Stimulated activated CD4-positive, alpha-beta T cell treated with anti-CD3 and anti-CD28 coated beads, TNF-alpha, amount 100 ng/mL, for 24 hours (primary cell): ENCODE measurements at places on chromosomes 7 and 10.

- no peak for DNase-seq
These were observed 211.7 kb downstream of the SUGCT start for GRCh38 chr7:40346554-40346953.

GRCh38 chr10:70843776-70844489, 28.2 kb downstream of the SGPL1 start:
- no peak for DNase-seq

DNA sequence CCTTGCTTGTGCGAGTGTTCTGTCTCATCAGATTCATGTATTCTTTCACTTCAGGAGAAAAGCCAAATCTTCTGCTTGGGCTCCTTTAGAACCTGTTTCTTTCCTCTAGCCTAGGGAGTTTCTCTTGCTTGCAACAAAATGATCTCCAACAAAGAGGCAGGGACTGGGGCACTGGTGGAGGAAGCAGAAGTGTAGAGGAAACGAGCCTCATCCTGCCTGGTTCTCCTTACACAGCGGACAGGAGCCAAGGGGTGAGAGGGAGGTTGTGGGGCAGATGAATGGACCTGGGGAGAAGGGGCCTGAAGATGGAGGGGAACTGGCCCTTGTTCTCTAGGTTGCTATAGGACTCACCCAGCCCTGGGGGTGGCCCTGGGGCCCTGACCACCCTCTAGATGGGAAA, 141.1 kb downstream of the PKD1L1 start:
- DNase-seq, result no peak

DNA sequence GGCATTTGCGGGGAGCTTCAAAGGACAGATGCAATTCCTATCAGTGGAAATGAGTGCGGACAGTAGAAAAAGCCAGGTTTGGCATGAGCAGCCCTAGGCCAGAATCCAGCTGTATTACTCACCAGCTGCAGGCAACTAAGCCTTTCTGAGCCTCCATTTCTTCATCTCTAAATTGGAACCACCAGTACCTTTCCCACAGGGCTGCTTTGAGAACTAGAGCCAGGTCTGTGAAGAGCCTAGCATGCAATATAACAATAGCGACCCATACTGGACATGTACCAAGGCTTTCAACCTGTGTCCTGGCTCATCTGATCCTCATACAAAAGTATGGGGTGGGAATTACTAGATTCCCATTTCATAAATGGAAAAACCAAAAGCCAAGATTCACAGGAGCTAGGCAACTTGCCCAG, 101.0 kb downstream of the GSAP start:
- DNase-seq, result no peak

DNA sequence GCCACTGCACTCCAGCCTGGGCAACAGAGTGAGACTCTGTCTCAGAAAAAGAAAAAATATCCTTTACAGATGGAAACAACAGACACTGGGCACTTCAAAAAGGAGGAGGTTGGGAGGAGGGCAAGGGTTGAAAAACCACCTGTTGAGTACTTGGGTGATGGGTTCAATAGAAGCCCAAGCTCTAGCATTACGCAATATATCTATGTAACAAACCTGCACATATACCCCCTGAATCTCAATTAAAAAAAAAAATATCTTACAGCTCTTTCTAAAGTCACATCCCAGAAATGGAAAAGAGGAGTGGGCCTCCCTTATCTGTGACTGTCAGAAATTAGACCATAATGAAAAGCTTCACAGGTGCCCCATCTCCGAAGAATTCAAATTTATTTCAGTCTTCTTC, 12.1 kb downstream of the VIM start:
- DNase-seq, result no peak

DNA sequence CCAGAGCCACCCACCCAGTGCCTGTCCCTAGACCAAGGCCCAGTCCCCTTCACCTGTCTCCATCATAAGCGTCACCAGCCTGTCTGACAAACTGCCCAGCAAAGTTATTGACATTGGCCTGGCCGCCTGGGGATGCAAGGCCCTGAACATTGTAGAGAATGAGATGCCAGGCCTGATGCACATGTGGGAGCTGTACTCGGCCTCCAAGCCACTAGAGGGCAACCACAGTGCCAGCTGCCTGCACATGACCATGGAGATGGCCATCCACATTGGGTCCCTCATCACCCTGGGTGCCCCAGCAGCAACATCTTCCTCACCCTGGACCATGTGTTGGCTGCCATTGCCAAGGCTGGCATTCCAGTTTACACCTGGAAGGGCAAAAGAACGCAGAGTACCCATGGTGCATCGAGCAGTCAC, 63.7 kb upstream of the ANTXRL start:
- peak; percentile 24 for DNase-seq

GRCh38 chr7:131404226-131404911, 76.7 kb downstream of the MKLN1 start:
- no peak for DNase-seq

- DNase-seq, result no peak
These were observed 43.2 kb upstream of the TES start for GRCh38 chr7:116167177-116167576.

DNA sequence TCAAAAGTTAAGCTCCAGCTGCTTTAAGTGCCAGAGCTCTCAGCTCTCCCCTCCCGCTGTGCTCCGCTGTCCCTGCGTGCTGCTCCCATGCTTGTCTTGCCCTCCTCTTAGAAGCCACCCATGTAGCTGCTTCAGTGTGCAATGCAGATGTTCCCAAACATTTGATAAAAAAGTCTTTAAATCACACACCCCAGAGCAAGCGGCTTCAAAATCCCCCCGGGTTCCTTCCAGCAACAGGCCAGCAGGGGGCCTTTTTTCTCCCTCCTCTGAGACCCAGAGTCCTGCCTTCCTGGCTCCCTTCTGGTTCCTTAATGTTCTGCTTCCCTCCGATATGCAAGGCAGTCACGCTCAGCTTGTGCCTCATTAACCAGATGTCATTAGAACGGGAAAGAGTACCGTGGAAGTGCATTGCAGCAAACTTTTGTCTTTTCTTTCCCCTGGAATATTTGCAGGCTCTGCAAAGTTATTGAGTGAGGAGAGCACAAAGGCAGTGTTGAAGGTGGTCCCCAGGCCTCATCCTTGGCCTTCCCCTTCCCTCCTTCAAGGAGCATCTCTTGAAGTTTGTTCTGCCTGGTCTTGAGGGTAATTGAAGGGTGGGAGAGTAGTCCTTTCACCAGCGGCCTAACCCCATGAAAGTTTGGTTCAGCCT, 25.5 kb downstream of the LDB3 start:
- no peak for DNase-seq

- no peak for DNase-seq
These were observed 836.1 kb upstream of the KCND2 start for GRCh38 chr7:119436882-119437281.

DNA sequence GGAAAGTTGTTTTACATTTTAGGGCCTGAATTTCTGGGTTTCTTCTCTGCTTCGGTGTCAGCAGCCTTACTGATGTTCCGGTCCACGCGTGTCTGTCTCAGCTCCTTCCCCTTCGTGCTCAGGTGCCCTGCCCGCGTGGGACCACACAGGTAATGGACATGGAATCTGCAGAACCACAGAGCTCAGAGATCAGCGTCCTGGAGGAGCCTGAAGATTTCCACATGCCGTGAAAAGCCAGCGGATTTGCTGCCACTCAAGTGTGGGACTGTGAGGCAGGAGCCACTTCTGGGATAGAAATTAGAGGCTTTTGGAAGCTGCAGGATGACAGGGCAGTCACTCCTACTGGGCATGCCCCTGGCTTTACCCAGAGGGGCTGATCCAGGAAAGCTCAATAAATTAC, 666.1 kb upstream of the FOXK1 start:
- DNase-seq, result no peak

GRCh38 chr10:61397175-61397986, 55.8 kb downstream of the TMEM26 start:
- no peak for DNase-seq

GRCh38 chr10:109974504-109975191, 33.1 kb upstream of the ADD3 start:
- DNase-seq, result no peak

DNA sequence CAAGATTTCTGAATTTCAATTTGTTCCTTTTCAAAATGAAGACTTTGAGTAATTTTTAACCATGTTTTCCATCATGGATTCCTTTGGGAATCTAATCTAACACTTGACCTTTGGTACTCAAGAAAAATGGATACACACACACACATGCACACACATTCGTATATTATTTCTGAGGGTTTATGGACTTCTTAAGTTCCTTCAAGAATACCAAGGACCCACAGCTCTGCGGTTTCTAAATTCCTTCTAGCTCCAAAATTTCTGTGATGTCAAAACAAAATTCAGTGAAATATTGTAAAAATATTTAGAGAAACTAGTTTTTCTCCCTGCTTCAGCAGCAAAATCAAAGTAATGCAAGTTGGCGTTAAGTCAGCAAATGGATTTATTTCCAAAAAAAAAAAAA, 98.3 kb upstream of the FAM13C start:
- no peak for DNase-seq

- DNase-seq, result no peak
These were observed 2.2 kb downstream of the RAB18 start for GRCh38 chr10:27506280-27506679.

DNA sequence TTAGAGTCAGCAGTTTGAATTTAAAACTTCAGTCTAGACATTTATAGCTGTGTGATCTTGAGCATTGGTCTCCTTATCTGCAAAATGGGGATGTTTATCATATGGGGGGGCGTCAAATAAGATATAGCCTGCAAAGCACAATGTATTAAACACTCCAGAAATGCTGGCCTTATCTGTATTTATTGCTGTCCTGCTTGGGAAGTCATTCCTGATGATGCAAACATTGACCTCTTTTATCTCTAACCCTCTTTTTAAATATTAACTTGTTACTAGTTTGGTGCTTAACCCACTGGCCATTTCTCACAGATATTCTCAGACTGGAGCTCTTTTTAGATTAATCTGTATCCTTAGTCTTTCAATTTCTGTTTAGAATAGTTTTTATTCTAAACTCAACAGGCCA, 13.2 kb downstream of the MRPS33 start:
- DNase-seq, result no peak

DNA sequence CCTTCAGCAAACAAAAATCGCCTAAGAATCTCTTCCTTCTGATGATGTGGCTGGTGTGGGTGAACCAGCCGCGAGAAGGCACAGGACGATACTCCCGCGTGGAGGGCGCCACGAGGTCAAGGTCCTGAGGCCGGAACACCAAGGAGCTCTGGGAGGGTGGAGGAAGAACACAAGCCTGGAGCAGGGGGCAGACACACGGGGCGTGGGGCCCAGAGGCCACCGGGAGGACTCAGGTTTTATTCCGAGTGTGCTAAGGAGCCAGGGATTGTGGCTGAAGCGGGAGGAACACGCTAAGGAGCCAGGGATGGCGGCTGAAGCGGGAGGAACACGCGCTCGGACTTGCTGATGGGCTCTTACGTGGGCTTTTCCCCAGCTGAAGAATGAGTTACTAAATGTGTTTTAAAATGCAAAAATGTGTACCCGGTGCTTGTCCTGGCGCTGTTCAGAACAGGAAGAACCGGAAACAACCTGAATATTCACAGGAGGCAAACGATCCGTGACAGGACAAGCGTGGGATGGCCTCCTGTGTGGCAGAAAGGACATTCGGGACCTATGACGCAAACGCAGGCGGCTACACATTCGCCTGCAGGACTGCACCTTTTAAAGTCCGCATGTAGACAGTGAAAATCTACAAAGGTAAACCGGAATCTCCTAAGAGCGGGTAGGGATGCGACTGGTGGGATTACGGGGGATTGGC, 64.0 kb downstream of the MAD1L1 start:
- DNase-seq, result no peak

DNA sequence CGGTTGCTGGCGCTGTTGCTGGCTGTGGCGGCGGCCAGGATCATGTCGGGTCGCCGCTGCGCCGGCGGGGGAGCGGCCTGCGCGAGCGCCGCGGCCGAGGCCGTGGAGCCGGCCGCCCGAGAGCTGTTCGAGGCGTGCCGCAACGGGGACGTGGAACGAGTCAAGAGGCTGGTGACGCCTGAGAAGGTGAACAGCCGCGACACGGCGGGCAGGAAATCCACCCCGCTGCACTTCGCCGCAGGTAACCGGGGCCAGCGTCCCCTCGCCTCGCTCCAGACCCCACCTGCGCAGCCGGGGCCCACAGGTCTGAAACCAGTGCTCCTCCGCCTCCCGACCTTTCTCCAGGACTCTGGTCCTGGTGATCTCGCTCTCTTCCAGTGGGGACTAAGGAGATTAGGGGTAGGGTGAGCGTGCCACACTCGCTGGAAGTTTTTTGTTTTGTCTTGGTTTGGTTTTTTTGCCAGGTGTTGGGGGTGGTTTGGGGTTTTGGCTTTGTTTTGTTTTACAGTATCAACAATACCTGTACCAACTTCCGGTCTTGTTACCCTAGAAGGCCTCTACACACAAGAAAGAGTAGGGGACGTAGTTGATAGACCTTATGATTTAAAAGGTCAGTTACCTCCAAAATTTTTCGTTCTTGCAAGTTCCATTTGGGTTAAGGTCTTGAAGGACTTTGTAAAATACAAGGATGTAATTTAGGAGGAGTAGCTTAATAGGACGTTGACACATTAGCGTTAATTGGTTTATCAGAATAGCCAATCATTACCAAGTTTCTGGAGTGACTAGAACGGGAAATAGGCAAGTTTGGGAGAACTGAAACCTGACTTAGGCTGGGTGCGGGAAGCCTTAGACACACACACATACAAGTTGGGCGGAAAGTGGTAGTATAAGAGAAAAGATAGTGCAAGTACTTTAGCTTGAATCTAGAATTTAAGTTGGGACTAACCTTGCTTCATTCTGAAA, 704 bp downstream of the TNKS2 start:
- no peak for DNase-seq
